ENCODE measurements at places on chromosomes 3 and 15.

GRCh38 chr3:34008191-34008590 lies 209.8 kb downstream of the PDCD6IP start:
- no peak for DNase-seq

GRCh38 chr15:31297575-31298456 lies 28.8 kb upstream of the KLF13 start:
- no peak for DNase-seq

DNA sequence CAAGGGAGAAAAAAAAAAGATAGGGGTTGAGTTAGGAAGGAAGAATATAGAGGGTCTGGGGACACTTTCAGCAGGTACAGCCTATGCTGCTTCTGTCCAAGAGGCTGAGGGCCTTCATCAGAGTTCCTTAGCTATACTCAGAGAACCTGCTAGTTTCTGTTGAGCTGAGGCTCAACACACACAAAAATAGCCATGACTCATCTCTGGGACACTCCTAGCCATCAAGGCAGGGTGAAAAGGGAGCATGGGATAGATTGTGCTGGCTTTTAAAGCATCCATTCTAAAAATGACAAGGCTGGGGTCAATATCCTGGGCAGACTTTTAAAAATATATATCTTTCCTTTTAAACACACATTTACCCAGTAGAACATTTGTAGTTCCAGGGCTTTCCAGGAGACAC lies 2.8 kb upstream of the RTP2 start:
- DNase-seq, result no peak

- DNase-seq, result no peak
These were observed 20.5 kb downstream of the POLR2M start for GRCh38 chr15:57727031-57727430.

DNA sequence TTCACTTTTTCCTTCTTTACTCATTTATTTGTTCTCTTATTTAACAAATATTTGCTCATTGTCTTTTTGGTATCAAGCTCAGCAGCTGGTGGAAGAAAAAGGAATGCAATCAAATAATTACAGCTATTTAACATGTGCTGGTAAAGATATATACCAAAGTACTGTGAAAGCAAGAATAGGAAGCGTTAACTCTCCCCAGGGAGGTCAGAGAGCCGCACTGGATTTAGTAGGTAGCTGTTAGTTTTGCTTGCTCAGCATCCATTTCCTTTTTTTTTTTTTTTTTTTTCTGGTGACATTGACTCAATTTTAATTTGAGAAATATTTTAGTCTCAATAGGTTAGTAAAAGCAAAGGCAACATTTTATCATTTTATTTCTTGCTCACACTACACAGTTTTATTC lies 308.5 kb upstream of the MDFIC2 start:
- no peak for DNase-seq

DNA sequence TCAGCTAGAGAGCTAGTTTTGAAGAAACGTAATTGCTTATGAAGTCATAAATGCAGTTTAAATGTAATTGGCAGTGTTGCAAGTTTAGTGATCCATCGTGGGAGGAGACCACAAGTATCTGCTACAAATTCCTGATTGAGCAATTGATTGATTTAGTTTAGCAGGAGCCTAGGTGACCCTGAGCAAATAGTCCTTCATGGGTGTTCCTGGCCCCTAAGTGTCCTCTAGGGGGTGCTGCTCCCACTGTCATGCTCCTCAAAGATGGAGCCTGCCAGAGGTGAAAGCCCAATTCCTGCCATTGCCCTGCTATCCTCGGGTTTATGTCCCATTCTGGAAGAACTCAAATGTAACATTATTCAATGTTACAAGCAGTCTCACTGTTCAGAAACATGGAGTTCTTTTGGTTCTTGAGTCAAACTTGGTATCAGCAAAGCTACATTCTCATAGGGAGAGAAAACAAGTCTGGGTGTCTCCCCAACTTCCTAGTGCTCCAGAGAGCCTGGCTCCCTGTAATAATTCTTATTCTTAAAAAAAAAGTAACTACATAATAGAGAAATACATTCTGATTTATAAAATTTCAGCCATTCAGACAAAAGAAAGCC lies 29.8 kb upstream of the SENP5 start:
- peak; percentile 2 for DNase-seq

DNA sequence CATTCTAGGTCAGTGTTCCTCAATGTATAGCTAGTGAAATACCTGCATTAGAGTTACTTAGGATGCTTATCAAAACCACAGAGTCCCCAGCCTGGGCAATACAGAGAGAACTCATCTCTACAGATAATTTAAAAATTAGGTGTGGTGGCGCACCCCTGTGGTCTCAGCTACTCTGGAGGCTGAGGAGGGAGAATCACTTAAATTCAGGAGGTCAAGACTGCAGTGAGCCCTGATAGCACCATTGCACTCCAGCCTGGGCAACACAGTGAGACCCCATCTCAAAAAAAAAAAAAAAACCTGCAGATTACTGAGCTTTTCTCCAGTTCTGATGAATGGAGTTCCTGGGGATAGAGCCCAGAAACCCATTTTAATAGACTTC lies 10.1 kb upstream of the MINDY2 start:
- no peak for DNase-seq

GRCh38 chr3:10941972-10942371 lies 50.6 kb upstream of the SLC6A1 start:
- DNase-seq, result no peak

- peak; percentile 91 for DNase-seq
These were observed 414.2 kb downstream of the PDCD6IP start for GRCh38 chr3:34212656-34213055.

DNA sequence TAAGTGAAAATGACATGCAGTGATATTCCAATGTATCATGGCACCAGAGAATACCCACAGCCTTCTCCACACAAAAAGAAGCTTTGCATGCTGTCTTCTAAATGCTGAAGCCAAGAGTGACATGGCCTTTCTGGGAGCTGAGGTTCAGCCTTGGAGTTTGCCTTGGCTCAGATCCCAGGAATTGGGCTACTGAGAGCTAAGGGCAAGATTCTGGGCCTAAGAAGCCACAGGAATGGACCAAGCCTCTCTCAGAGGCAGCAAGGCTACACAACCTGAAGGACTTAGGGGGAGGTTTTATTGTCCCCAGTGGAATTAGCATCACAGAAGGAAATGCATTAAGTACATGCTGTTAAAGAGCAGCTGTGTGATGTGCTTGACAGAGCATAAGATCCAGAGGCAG lies 1078.5 kb downstream of the TUSC7 start:
- peak; percentile 83 for DNase-seq

DNA sequence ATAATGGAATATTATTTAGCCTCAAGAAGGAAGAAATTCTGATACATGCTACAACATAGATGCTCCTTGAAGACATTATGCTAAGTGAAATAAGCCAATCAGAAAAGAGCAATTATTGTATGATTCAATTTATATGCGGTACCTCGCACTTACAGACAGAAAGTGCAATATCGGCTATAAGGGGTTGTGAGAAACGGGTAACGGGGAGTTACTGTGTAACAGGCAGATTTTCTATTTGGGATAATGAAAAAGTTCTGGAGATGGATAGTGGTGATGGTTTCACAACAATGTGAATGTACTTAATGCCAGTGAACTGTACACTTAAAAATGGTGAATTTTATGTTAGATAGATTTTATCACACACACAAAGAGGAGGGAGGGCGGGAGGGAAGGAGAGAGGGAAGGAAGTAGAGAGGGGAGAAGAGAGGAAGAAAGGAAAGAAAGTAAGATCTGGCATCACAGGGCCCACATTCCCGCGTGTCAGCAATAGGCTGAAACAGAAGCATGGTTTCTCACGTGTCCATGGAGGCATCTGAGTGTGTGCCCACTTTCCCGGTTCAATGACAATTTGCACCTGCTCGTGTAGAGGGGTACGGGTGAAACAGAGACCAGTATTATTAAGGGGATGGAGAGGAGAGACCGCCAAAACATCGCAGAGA lies 700 bp upstream of the BLM start:
- no peak for DNase-seq

GRCh38 chr3:13111173-13111872 lies 38.1 kb upstream of the IQSEC1 start:
- peak; percentile 54 for DNase-seq
